ENCODE measurements at places on chromosomes 7 and 10.

GRCh38 chr7:99146979-99147378, 3.1 kb upstream of the SMURF1 start:
- DNase-seq: no peak

DNA sequence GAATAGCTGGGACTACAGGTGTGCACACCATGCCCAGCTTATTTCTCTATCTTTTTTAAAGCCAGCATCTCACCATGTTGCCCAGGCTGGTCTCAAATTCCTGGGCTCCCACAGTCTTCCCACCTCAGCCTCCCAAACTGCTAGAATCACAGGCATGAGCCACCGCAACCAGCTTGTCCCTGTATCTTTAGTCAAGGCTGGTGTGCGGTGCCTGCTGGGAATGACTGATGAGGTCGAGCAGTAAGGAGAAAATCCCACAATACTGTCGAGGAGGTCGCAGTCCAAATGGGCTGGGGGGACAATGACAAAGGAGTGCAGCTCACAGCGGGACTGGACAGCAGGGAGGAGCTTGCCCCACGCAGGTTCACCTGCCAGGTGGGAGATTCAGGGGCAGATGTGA, 50.2 kb upstream of the CALN1 start:
- no peak for DNase-seq

- DNase-seq: no peak
Measured at GRCh38 chr7:42742318-42742717, 169.6 kb downstream of the C7orf25 start.

GRCh38 chr7:143027683-143028082, 751 bp upstream of the OR9A2 start:
- no peak for DNase-seq

- no peak for DNase-seq
Measured at GRCh38 chr10:74238031-74238431, 87.0 kb downstream of the ADK start.

DNA sequence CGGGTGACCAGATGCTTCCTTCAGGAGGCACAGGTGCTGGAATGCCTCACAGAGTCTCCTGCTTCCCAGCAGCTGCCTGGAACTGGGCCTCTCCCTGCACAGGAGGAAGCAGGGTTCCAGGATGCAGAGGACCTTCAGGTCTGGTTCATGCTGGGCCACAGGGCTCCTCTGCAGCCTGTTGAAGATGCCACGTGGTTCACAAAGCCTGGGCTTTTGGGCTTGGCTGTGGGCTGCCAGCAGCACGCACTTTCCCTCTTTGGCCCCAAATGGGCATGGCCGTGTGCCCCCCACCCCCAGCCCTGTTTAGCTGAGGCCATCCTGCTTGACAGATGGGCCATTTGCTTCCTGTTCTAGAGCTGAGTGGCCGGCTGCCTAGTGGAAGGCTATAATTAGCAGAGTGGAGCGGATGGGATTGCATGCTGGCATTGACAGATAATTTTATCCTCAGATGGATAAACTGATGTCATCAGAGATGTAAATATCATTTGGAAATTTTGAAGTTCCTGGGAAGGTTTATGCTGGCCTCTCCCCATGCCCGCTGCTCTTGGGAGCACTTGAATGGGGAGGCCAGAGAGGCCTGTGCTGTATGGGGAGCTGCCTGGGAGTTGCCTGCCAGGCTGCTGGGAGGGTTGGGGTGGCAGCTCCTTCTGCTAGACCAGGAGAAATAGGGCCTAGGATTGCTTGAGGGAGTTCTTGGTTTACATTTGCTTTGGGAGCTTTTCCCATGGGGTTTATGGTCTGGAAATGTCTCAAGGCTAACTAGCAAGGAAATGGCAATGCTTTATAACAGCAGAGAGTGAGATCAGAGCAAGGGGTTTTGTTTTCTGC, 28.2 kb downstream of the TSPAN15 start:
- DNase-seq: no peak

- DNase-seq: no peak
Measured at GRCh38 chr7:24734306-24734705, 23.0 kb downstream of the GSDME start.

DNA sequence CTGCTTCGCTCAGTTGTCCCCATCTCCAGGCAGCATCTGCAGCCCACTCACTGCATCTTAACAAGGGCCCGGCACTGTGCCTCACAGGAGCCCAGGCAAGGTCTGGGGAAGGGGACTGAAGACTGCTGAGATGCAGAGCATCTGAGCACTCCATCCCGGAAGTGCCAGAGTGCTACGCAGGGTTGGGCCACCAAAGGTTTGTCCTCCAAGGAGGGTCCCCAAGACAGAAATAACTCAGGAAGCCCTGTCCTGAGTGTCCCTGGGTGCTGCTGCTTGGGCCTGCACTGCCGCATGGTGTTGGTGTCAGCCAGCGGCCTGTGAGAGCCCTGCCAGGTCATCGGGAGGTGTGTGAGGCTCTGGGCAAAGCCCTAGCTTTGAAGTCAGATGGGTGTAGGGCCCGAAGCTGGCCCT, 288.2 kb upstream of the ZMIZ1 start:
- no peak for DNase-seq

DNA sequence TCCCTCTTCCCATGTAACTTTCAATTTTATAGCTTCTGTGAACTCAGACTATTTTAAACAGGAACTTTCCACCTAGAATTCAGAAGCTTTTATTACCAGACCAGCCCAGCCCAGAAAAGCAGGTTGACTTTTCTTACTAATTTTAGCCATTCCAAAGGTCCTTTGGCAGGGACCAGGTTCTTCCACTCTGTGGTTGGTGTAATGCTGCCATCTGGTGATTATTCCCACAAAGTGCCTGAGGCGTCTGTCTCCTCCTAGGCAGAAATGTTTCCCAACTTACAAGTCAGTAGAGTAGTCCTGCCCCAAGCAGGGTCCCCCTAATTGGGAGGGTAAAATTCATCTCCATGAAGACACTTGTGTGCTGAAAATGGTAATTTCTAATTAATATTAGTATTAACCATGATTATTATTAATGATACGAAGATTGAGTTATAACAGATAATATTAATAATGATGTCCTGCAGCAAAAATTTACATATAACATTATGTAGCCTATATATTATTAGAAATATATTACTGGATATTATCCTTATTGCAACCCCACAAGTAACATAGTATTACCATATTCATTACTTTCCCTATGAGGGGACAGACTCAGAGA, 53.0 kb upstream of the PPP1R17 start:
- peak; percentile 83 for DNase-seq

DNA sequence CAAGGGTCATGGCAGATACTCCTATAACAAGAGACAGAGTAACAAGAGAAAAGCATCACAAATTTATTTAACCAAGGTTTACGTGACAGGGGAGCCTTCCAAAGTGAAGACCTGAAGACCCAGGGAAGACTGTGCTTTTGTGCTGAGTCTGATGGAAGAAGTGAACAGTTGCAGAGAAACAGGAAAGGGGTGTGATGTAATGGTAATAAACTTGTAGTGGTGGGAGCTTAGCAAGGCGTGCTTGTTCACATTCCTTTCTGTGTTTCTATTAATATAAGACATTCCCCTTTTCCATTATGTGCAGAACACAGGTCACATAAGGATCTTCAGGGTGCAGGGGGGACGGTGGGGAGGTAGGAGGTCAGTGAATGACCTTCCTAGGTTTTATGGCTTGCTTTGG, 25.5 kb upstream of the C10orf67 start:
- DNase-seq: no peak

- DNase-seq: peak; percentile 93
Measured at GRCh38 chr7:78770422-78771410, 682.8 kb downstream of the MAGI2 start.

- DNase-seq: no peak
Measured at GRCh38 chr7:117262546-117262945, 60.3 kb downstream of the WNT2 start.

DNA sequence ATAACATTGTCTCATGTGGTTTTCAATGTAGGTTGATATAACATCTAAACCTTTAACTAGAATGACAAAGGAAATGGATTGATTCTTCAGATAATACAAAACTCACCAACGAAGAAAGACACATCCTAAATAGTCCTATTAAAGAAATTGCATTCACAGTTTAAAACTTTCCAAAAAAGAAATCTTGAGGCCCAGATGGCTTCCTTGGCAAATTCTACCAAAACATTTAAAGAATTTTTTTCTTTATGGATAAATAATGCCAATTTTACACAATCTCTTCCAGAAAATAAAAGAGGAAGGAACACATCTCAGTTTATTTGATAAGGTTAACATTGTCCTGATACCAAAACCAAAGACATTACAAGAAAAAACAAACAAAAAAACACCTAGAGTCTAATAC, 349.5 kb downstream of the CALN1 start:
- no peak for DNase-seq

GRCh38 chr7:176381-176780, 16.0 kb upstream of the FAM20C start:
- no peak for DNase-seq

GRCh38 chr7:50610521-50611277, 45.5 kb upstream of the DDC start:
- no peak for DNase-seq

- DNase-seq: no peak
Measured at GRCh38 chr10:67622511-67622910, 73.5 kb downstream of the CTNNA3 start.

DNA sequence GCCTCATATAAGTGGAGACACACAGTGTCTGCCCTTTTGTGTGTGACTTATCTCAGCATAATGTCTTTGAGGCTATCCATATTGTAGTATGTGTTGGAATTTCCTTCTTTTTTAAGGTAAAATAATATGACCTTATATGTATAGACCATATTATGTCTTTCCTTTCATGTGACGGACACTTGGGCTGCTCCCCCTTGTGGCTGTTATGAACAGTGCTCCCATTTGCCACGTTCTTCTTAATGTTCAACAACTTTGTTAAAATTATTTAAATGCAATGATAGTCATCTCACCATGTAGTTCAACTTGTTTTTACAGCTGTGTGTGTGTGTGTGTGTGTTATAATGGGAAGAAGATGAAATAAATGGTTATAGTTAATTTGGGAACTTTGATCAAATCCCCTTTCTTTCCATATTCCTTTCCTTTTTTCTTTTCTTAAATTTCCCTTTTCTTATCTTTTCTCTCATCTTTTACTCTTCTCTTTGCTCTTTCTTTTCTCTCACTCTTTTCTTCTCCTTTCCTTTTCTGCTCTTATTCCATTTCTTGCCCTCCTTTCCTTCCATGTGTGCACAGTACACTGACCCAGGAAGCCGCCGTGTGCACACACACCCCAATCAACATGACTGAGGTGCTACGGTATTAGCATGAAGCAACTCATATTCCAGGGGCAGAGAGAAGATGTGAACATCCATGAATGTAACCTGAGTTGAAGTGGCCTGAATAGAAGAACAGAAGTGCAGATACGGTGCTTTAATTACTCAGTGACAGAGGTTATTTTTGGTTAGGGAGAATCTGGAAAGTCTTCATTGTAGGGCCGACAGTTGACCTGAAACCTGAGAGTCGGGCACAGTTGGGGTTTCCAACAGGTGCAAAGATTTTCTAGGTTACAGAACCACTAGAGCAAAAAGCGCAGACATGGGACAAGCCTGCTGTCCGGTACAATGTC, 596.6 kb downstream of the SDK1 start:
- DNase-seq: peak; percentile 37

GRCh38 chr10:28279878-28280277, 23.0 kb downstream of the MPP7 start:
- no peak for DNase-seq

- peak; percentile 48 for DNase-seq
Measured at GRCh38 chr10:29057822-29058331, 231.0 kb upstream of the LYZL1 start.

- peak; percentile 67 for DNase-seq
Measured at GRCh38 chr7:73606801-73607691, 17.3 kb downstream of the MLXIPL start.

DNA sequence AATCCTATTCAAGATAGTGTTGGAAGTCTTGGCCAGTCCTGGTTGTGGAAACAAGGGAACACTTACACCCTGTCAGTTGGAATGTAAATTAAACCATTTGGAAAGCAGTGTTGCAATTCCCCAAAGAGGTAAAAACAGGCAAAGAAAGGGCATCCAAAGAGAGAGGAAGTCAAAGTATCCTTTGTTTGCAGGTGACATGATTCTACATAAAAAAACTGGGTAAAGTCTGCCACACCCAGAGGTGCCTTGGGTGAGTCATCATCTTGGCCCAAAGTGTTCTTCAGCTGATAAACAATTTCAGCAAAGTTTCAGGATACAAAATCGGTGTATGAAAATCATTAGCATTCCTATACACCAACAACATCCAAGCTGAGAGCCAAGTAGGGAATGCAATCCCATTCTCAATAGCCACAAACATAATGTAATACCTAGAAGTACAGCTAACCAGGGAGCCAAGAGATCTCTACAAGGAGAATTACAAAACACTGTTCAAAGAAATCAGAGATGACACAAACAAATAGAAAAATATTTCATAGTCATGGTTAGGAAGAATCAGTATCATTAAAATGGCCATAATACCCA, 278.7 kb downstream of the SDK1 start:
- DNase-seq: no peak

DNA sequence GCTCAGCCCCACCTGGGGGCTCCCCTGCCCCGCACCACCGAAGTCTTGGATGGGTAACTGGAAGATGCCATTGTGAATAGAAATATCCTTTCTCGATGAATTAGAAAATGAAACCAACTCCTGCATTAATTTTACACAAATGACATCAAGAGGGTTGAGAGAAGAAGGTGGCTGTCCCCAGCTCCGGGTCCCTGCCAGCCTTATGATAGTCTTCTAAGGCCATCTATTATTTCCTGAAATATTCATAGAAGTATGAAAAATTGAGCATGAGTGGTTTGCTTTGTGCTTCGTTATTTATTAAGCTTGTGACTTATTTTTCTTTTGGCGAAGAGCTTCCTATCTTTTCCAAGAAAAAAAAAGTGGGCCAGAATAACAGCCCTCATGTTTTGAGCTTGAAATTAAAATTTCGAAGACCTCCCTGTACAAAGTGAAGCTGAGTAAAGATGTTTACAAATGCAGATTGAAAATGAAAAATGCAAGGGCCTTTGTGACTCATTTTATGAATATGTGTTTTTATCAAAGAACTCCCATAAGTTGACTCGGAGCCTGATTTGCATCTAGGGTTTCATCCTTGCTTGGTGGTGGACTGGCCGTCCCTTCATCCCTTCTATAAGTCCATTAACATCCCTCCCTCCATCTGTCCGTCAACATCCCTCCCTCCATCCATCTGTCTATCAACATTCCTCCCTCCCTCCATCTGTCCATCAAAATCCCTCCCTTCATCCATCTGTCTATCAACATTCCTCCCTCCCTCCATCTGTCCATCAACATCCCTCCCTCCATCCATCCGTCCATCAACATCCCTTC, 20.5 kb upstream of the CFAP46 start:
- DNase-seq: no peak

DNA sequence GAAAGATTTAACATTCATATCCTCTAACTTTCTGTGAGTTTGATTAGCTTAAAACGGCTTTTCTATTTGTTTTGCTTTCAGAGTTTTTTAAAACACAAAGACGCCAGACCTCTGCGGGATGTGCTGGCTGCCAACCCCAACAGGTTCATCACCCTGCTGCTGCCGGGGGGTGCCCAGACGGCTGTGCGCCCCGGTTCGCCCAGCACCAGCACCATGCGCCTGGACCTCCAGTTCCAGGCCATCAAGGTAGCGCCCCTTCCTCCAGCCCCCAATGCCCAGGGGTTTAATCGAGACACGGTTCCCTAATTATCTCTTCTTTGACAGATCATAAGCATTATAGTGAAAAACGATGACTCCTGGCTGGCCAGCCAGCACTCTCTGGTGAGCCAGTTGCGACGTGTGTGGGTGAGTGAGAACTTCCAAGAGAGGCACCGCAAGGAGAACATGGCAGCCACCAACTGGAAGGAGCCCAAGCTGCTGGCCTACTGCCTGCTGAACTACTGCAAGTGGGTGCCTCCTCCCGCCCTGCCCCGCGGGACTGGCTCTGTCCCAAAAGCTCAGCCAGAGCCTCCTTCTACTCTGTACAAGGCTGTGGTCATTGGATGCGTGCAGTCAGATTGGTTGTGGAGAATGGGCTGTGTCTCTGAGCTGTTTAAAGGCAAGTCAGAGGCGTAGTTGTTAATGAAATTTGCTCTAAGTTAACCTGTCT, 71.2 kb downstream of the TRRAP start:
- no peak for DNase-seq
